Activated gamma-delta T cell treated with anti-CD3 and anti-CD28 coated beads, Interleukin-2, amount 50 U/mL, for 16 hours (primary cell): ENCODE measurements at places on chromosomes 5 and 9.

- no peak for DNase-seq
Measured at GRCh38 chr5:176922817-176923216, 23.7 kb upstream of the HK3 start.

- DNase-seq: no peak
Measured at GRCh38 chr5:51475628-51476027, 92.4 kb downstream of the ISL1 start.

DNA sequence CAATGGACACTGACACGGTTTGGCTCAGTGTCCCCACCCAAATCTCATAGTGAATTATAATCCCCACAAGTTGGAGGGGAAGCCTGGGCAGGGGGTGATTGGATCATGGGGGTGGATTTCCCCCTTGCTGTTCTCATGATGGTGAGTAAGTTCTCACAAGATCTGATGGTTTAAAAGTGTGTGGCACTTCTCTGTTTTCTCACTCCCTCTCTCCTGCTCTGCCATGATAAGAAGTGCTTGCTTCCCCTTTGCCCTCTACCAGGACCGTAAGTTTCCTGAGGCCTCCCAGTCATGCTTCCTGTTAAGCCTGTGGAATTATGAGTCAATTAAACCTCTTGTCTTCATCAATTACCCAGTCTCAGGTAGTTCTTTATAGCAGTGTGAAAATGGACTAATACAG, 115.8 kb upstream of the KIF2A start:
- no peak for DNase-seq

- peak; percentile 4 for DNase-seq
Measured at GRCh38 chr5:34923694-34924461, 5.5 kb upstream of the DNAJC21 start.

GRCh38 chr5:75037106-75037505, 15.3 kb downstream of the GCNT4 start:
- no peak for DNase-seq

GRCh38 chr5:157215514-157216167, 35.0 kb downstream of the ITK start:
- no peak for DNase-seq

DNA sequence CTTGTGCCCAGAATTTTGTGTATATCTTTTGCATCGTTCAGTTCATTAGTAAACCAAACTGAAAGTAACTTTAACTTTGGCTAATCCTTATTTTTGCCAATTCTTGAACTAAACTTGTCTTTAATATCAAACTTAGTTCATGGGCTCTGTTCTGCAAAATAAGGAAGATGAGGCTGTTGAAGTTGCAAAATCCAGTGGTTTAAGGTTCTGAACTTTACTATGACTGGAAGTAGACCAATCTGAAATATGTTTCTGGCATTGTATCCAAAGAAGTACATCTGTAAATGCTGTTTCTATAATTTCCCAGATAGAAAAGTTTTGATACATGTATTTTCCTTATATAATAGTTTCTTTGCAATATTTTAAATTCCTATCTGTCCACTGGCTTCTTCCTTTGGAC, 238.1 kb downstream of the CETN3 start:
- no peak for DNase-seq

GRCh38 chr5:168159425-168159824, 132.0 kb upstream of the WWC1 start:
- DNase-seq: no peak

GRCh38 chr5:164230341-164230740, 724.9 kb downstream of the MAT2B start:
- no peak for DNase-seq

GRCh38 chr9:114002986-114003350, 75.1 kb downstream of the AMBP start:
- no peak for DNase-seq

GRCh38 chr5:82931110-82931509, 146.1 kb downstream of the TMEM167A start:
- no peak for DNase-seq

GRCh38 chr9:76526026-76526425, 67.0 kb downstream of the GCNT1 start:
- no peak for DNase-seq

DNA sequence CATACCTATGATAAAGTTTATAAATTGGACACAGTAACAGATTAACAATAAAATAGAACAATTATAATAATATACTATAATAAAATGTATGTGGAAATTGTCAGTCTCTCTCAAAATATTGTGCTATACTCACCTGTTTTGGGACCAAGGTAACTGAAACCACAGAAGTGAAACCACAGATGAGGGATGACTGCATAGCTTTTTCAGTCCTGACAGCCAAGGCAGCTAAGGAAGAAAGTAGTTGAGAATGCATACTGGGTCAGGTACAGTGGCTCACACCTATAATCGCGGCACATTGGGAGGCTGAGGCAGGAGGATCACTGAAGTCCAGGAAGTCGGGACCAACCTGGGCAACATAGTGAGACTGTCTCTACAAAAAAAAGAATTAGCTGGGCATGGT, 8.9 kb downstream of the SRP19 start:
- DNase-seq: no peak

- DNase-seq: peak; percentile 67
Measured at GRCh38 chr9:4339357-4339756, 39.5 kb upstream of the GLIS3 start.

- DNase-seq: no peak
Measured at GRCh38 chr9:4365055-4365454, 65.2 kb upstream of the GLIS3 start.

DNA sequence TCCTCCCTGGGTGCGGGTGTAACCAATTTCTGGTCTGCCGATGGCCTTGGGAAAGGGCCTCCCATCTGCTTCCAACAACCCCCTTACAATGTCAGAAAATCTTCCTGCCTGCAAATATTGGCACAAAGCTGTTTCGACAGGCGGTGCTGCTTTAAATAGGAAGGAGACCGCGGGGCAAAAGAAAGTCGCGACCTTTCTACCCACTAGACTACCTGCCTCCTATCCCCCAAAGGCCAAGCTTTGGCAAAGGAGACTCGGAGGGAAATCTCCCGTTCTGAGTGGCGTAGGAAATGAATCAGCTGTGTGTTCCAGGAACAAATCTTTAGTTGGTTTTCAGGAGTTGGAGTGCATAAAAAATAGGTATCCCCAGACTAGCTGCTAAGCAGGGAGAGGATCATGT, 36.8 kb upstream of the NFIB start:
- DNase-seq: no peak

- no peak for DNase-seq
Measured at GRCh38 chr9:75658301-75658905, 232.1 kb upstream of the PCSK5 start.

- DNase-seq: no peak
Measured at GRCh38 chr5:3120028-3120427, 368.6 kb upstream of the IRX2 start.

GRCh38 chr5:56202483-56202882, 30.6 kb downstream of the ANKRD55 start:
- DNase-seq: no peak

DNA sequence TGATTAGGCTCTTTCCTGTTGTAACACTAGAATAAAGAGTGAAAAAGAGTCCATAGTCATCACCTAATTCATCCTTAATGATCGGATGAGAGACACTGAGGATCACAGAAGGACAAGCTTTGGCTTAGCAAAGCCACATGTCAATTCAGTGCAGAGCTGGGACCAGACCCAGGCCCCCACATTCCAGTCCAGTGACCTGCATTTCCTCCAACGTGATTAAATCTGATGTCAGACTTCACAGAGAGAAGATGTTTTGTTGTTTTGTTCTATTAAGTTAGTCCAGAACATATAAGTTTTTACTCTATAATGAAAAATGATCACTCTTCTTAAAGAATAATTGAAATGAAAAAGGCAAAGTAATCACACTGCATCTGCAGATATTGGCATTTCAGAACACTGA, 377.9 kb upstream of the PAPPA start:
- no peak for DNase-seq

GRCh38 chr5:120803282-120803681, 339.2 kb downstream of the PRR16 start:
- no peak for DNase-seq

- DNase-seq: no peak
Measured at GRCh38 chr5:176542596-176543427, 5.6 kb upstream of the RNF44 start.

GRCh38 chr5:2591777-2592453, 159.6 kb downstream of the IRX2 start:
- no peak for DNase-seq

DNA sequence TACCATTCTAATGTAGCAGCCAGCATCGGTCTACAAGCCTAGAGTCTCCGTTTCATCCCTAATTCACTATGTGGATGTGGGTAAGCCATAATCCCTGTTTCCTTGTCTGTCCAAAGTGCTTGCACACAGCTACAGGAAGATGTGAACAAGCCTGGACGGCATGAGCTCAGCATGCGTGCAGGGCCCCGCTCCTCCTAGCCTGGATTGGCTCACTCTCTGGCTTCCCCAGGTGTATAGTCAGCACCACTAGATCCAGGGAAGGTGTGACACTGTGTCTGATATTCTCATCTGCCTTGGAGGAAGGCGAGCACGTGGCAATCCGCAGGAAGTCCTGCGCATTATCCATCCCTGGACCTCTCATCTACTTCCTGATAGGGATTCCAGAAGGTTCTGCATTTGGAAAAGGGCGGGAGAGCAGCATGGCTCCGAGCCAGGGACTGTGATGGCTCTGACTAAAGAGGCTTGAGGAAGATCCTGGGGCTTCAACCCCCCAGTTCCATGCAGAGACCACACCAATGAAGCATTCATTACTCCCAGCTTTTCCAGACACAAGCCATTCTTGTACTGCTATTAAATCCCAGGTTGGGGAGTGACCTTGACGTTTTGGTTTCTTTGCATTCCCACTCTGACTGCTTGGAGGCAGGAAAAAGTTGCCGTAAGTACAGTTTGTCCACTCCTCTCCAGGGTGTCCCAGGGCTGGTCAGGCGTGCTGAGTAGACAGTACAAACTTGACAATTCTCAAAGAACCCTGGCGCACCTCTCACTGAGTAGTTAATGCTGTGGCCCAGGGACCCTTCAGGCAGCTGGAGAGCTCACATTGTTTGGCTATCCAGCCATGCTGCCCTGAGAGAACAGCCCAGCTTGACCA, 65.6 kb downstream of the PSD2 start:
- DNase-seq: no peak

GRCh38 chr5:72071906-72072305, 35.4 kb upstream of the MAP1B start:
- no peak for DNase-seq

DNA sequence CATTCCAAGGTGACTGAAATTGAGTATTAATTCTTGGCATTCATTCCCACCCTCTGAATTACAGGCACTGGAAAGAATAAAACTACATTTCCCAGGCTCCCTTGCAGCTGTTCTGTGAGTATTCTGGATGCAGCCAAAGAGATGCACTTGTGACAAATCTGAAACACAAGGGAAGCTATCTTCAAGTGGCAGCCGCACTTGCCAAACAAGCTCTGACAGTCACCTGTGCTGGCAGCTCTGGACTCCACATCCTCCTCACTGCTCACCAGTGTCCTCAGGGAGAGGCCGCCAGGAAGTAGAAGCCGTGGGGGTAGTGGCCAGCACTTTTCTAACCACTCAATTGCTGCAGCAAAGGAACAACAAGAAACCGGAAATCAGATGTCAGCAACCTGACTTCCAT, 275.0 kb downstream of the NR2F1-AS1 start:
- DNase-seq: no peak

- no peak for DNase-seq
Measured at GRCh38 chr5:144352330-144352729, 181.7 kb downstream of the KCTD16 start.

DNA sequence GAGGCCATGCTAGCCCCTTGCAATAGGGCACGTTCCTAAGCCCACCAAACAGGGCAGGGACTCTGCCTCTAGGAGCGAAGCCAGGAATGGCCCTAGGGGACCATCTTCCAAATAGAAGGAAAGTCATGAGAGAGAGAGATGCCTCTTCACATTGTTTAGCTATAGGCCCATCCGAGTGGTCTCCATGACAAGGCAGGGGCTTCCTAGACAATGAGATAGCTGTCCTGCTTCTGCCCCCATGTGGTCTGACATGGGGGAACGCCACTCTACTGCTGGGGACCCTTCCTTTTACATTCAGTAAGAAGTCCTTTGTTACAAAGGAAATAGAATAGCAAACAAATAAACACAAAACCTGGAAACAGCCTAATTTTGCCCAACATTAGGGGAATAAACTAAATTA, 17.9 kb upstream of the KIF4B start:
- no peak for DNase-seq

GRCh38 chr9:126154182-126154827, 172.3 kb upstream of the MVB12B start:
- no peak for DNase-seq

GRCh38 chr9:8549214-8549613, 749.6 kb upstream of the DMAC1 start:
- no peak for DNase-seq

- DNase-seq: no peak
Measured at GRCh38 chr9:124411514-124412227, 3.6 kb downstream of the PSMB7 start.

GRCh38 chr9:127128341-127129072, 6.1 kb upstream of the ANGPTL2 start:
- no peak for DNase-seq

GRCh38 chr5:90368454-90369246, 40.9 kb downstream of the CETN3 start:
- no peak for DNase-seq

- DNase-seq: peak; percentile 50
Measured at GRCh38 chr9:21995006-21995665, 545 bp downstream of the CDKN2B-AS1 start.
